ENCODE measurements at places on chromosomes 11 and 22. TPM values are rescaled to one million over a fixed set of nuclear protein-coding genes. Genes with fewer than 3 reads are reported as not detected.

DNA sequence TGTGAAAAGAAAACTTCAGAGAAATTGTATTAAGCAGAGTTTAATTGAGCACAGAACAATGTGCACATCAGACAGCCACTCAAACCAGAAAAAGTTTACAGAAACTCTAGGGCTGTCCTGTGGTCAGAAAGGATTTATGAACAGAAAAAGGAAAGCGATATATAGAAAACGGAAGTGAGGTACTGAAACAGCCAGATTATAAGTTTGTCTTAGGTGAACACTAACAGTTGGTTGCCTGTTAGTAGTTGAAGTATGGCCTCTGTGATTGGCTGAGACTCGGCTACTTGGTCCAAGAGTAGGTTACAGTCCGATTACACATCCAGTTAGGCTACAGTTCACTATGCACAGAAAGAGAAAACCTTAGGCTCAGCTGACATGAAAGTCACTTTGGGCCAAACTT is 1232.5 kb upstream of the RAG2 start:
- no peak overlapping the region for H3K27ac ChIP-seq
- H3K36me3 ChIP-seq, result no peaks in the 10 kb centered on the region
- no peak overlapping the region for H3K4me3 ChIP-seq
- no peak for DNase-seq

LSP1 gene
- 44.0 TPM for polyA plus RNA-seq

SAA4 gene
- not detected for polyA plus RNA-seq

TREH gene
- 0.21 TPM for polyA plus RNA-seq
